Activated CD8-positive, alpha-beta memory T cell treated with anti-CD3 and anti-CD28 coated beads for 4 hours (primary cell): ENCODE measurements at places on chromosomes 1 and 21.

- no peak for DNase-seq
Measured at GRCh38 chr1:215484171-215484939, 82.7 kb upstream of the KCTD3 start.

DNA sequence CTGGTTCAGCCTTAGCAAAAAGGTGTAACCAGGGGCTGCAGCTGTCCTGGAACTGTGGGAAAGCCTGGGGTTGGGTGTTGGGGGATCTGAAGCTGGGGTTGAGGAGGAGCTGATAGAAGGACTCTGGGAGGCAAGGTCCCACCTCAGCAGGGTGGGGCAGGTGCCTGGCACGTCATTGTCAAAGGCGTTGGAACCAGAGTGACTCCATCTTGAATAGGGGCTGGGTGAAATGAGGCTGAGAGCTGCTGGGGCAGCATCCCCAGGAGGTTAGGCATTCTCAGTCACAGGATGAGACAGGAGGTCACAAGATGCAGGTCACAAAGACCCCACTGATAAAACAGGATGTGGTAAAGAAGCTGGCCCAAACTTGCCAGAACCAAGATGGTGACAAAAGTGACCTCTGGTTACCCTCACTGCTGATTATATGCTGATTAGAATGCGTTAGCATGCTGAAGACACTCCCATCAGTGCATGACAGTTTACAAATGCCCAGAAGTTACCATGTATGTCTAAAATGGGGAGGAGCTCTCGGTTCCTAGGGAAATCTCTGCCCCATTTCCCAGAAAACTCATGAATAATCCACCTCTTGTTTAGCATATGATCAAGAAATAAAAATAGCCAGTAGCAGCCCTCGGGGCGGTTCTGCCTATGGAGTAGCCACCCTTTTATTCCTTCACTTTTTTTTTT, 85.4 kb downstream of the IER5 start:
- DNase-seq: no peak

DNA sequence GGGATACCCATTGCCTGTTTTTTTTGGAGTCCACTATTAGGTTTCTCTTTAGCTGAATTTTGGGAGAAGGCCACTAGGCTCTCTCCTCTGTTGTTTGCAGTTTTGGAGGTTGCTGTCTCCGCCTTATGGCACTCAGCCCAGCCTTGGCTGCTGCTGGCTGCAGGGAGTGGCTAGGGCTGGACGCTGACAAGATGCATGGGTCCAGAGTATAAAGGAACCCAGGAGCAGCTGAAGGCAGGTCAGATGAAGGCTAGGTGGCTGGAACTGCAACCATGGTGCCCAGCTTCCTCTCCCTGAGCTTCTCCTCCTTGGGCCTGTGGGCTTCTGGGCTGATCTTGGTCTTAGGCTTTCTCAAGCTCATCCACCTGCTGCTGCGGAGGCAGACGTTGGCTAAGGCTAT, at the start of gene CYP4B1:
TSS of gene CYP4B1 (plus strand) at position 237 of the 400 bp plus-strand sequence. CDS start at position 273, 36 bp downstream.
- no peak for DNase-seq

DNA sequence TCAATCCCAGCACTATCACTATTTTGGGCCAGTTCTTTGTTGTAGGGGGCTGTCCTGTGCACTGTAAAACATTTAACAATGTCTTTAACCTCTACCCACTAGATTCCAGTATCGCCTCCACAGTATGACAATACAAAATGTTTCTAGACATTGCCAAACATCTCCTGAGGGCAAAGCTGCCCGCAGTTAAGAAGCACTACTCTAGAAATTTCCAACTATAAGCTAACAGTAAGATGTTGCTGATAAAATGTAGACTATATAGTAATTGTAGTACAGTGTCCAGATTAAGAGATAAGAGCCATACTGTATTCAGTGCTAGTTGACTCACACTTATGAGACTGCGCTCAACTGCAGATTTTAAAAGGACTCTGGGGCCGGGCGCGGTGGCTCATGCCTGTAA, 5.0 kb downstream of the MTF1 start:
- DNase-seq: no peak

GRCh38 chr1:8137481-8138244, 111.6 kb upstream of the ERRFI1 start:
- no peak for DNase-seq

- no peak for DNase-seq
Measured at GRCh38 chr1:7425771-7426170, 345.3 kb upstream of the VAMP3 start.

DNA sequence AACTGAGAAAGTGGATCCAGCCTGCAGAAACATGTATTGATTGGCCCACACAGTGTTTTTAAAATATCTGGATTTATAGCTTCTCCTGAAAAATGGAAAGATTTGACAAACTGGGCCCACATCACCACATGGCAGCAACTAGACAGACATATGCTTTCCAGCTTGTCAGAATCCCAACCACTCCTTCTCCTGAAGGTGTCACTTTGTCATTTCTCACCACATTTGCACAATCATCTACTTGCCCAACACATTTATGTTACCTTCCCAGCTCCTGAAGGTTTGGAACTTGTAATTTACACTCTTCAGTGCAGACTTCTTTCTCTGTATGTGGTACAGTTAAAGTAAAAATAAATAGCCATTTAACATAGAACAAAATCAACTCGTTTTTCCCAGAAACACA, 126.1 kb upstream of the KIAA1614 start:
- no peak for DNase-seq
